CD14-positive monocyte (primary cell): ENCODE measurements at places on chromosomes 2 and 18.

- DNase-seq = no peak
Measured at GRCh38 chr2:234797566-234798250, 154.1 kb upstream of the SH3BP4 start.

GRCh38 chr2:239443666-239444567 is 43.1 kb upstream of the HDAC4 start:
- peak; percentile 30 for DNase-seq

GRCh38 chr18:33946336-33946735 is 278.4 kb downstream of the NOL4 start:
- DNase-seq = no peak

DNA sequence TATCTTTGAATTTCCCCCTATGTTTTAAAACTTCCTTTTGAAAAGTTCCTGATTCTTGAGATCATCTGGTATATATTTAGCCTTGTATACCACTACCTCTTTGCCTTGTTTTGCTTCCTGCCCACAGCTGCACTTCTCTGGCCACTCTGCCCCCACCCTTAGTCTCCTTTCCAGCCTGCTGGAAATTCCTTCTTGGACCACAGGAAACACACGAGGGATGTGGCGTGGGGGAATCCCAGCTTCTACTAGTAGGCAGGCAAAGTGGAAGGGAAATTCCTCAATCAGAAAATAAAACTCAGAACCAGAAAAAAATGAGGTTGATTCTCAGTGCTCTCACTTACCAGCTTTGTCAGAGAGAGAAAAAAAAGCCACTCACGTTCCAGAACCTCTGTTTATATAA is 13.4 kb downstream of the IL18RAP start:
- DNase-seq = no peak

DNA sequence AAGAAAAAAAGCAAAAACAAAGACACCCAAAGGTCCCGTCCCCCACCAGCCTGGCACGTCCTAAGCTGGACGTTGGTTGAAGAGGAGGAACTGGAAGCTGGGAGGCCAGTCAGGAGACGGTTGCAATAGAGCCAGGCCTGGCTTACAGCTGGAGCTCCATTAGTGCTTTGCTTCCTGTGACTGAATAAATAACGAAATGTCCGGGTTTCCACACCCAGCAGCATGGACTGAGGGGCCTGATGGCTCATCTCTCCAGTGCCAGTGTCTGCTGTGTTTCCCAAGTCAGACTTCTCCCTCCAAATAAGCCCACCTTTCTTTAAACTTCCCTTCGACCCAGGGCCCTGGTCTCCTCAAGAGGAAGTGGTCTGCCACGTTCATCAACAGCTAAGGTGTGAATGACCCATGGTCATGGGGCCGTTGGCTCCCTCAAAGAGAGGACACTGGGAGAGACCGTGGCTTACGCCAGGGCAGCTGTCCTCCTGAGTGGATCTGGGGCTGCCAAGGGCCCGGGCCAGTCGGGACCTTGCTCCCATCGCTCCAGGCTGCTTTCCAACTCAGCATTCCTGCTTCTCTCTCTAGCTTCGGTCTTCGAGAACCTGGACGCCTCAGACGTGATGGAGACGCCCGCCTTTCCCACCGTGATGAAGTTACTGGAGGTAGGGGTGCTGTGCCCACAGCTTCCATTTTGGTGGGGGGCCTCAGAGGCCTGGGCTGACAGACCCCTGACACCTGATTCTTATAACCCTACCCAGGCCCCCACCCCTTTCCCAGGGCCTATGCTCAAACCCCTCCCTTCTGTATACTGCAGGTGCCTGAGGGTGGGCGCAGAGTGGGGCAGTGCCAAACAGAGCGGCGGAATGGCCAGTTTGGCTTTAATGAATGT is 44.9 kb downstream of the MYO7B start:
- DNase-seq = no peak

DNA sequence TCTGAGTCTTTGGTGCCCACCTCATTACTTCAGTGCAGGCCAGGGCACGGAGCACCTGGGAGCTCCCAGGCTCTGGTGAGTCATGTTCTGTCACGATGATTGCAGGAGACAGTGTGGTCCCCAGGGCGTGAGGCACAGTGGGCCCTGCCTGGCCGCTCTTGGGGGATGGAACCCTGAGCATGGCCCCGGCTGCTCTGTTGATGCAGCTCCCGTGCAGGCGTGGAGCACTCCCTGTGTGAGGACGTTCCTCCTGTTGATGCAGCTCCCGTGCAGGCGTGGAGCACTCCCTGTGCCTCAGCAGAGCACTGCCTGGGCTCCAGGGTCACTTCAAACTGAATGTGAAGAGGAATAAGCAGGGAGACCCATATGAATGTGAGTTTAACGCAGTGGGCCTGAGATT is 30.1 kb downstream of the COPS9 start:
- no peak for DNase-seq

GRCh38 chr2:236545814-236546480 is 23.7 kb upstream of the ACKR3 start:
- DNase-seq = no peak

- peak; percentile 71 for DNase-seq
Measured at GRCh38 chr2:105802587-105802986, 57.9 kb downstream of the NCK2 start.

DNA sequence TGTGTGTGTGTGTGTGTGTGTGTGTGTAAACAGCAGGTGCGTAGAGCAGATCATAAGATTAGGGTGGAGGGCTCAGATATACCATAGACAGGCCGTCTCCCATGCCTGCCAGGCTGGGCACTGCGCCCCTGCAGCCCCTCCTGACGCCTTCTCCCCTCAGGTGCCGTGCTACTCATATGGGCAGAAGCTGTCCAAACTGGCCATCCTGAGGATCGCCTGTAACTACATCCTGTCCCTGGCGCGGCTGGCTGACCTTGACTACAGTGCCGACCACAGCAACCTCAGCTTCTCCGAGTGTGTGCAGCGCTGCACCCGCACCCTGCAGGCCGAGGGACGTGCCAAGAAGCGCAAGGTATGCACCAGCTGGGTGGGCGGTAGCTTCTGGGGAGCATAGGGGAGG is 10.0 kb downstream of the ATOH8 start:
- no peak for DNase-seq

DNA sequence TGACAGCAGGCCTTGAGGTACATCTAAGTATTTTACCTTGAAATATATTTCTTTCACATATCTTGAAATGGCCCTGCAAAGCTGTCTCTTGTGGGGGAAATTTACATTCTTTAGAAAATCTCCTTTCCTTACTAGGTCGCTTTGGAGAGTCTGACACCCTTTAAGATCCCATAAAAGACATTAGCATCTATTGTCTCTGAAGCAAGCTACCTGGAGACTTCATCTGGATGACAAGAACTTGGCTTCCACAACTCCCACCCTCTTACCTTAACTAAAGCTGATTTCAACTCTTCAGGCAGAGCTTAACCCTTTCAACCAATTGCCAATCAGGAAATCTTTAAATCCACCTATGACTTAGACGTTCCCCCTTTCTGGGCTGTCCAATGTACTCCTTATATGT is 219.3 kb downstream of the PIEZO2 start:
- no peak for DNase-seq

DNA sequence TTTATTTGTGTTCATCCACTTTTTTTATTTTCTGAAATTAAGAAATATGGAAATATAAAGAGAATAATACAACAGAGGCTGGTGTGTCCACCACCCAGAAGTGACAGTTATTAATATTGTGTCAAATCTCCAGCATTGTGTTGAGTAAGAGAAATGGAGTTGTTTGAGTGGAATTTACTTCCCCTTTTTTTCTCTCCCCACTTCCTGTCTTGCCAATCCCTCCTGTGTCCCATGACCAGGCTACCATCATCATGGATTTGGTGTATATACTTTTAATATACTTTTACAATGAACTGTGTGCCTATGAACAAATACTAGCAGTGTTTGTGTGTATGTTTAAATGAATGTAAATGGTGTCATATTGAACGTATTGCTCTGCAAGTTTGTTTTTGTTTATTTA is 276.9 kb upstream of the SKOR2 start:
- DNase-seq = no peak
